ENCODE measurements at places on chromosomes 7 and 10. TPM values are rescaled to one million over a fixed set of nuclear protein-coding genes. Genes with fewer than 3 reads are reported as not detected.

The LMOD2 gene
- not detected for total RNA-seq

GRCh38 chr7:96663457-96663856 is 46.2 kb downstream of the SEM1 start:
- H3K27ac ChIP-seq: no peak overlapping the region
- H3K36me3 ChIP-seq: peaks cover 24% of the 10 kb centered on the region
- H3K27me3 ChIP-seq: no peaks in the 10 kb centered on the region
- DNase-seq: no peak
- H3K4me3 ChIP-seq: no peak overlapping the region
- H3K4me1 ChIP-seq: no peaks in the 10 kb centered on the region

DNA sequence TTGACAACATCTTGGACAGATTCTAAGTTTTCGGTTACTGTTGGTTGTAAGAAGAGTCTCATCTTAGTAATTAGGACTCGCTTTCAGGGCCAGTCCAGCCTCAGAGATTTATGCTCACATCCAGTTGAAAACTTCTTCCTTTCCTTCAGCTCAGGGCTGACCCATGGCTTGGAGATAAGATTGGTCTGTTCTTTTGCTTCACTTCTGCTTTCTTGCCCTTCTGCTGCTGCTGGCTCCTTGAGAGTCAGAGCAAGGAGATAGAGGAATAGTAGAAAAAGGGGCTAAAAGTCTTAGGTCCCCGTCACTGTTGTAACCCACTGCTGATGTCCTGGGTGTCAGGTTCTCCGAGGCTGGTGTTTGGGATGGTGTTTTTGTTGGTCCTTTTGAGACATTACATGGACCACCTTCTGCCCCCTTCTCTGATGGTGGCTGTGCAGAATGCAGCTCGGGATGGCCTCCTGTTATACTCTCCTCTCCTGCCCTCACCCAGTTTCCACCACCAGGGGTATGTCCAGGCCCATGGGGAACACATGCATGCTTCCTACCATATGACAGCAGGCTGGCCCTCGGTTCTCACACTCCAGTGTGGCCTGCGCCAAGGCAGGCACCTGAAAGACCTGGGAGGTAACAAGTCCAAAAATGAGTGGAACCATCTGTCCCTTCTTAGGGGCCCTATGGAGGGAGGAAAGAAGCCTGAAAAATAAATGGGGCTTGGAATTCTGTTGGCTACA is 67.8 kb upstream of the PCBD1 start:
- H3K27me3 ChIP-seq: no peaks in the 10 kb centered on the region
- no peak for DNase-seq
- no peak overlapping the region for H3K27ac ChIP-seq
- H3K4me1 ChIP-seq: no peaks in the 10 kb centered on the region
- H3K4me3 ChIP-seq: no peak overlapping the region
- H3K36me3 ChIP-seq: no peaks in the 10 kb centered on the region

- no peaks in the 10 kb centered on the region for H3K36me3 ChIP-seq
- H3K4me3 ChIP-seq: no peak overlapping the region
- DNase-seq: no peak
- no peaks in the 10 kb centered on the region for H3K27me3 ChIP-seq
- no peaks in the 10 kb centered on the region for H3K4me1 ChIP-seq
Measured at GRCh38 chr7:71706597-71706975, 574.6 kb downstream of the GALNT17 start.

- no peak for DNase-seq
- no peaks in the 10 kb centered on the region for H3K27me3 ChIP-seq
- H3K4me1 ChIP-seq: peaks cover 8% of the 10 kb centered on the region
- H3K36me3 ChIP-seq: no peaks in the 10 kb centered on the region
- no peak overlapping the region for H3K27ac ChIP-seq
- no peak overlapping the region for H3K4me3 ChIP-seq
Measured at GRCh38 chr10:36728626-36729025, 396.8 kb upstream of the ANKRD30A start.

The HOXA6 gene
- total RNA-seq: not detected

DNA sequence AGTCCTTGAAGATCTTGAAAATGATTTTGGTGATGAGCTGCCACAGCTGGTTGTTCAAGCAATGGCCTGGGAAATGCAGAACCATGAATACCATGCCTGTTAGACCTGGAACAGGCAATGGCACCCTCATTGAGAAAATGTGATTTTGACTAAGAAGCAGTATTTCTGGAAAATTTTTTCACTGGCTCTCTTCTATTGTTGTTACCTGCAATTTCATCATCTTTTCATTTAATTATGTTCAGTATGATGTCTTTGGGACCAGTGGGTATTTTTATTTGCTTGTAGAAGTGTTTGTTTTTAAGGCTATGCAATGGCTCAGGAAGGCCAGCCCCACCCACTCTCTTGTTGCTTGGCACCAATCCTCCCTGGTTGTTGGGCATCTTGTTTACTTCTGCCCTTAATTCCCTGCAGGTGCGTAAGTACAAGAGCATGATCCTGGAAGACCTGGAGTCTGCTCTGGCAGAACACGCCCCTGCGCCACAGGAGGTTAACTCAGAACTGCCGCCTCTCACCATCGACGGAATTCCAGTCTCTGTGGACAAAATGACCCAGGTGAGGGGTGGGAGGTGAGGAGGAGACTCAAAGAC is 78.6 kb downstream of the NRF1 start:
- no peaks in the 10 kb centered on the region for H3K4me1 ChIP-seq
- DNase-seq: no peak
- no peak overlapping the region for H3K27ac ChIP-seq
- no peak overlapping the region for H3K4me3 ChIP-seq
- no peaks in the 10 kb centered on the region for H3K27me3 ChIP-seq

GRCh38 chr10:71806704-71807556 is 33.6 kb upstream of the VSIR start:
- H3K27ac ChIP-seq: no peak overlapping the region
- peaks cover 11% of the 10 kb centered on the region for H3K4me1 ChIP-seq
- H3K27me3 ChIP-seq: no peaks in the 10 kb centered on the region
- no peak overlapping the region for H3K4me3 ChIP-seq
- no peak for DNase-seq
- H3K36me3 ChIP-seq: no peaks in the 10 kb centered on the region

The DRGX gene
- total RNA-seq: not detected

GRCh38 chr7:119594956-119595355 is 678.0 kb upstream of the KCND2 start:
- no peaks in the 10 kb centered on the region for H3K36me3 ChIP-seq
- H3K27ac ChIP-seq: no peak overlapping the region
- no peak for DNase-seq

The NEUROG3 gene
- total RNA-seq: not detected

GRCh38 chr7:55271661-55272060 is 93.5 kb upstream of the LANCL2 start:
- H3K4me3 ChIP-seq: no peak overlapping the region
- no peaks in the 10 kb centered on the region for H3K27me3 ChIP-seq
- no peaks in the 10 kb centered on the region for H3K4me1 ChIP-seq
- H3K27ac ChIP-seq: no peak overlapping the region
- peak; percentile 83 for DNase-seq

All from esophagus muscularis mucosa (tissue), 4 donors.